ENCODE measurements at places on chromosomes 2 and 18. TPM values are rescaled to one million over a fixed set of nuclear protein-coding genes. Genes with fewer than 3 reads are reported as not detected.
A peak's percentile ranks its signal among the peaks of the same experiment; 100 is the strongest.

Gene MSTN
- total RNA-seq, result not detected

DNA sequence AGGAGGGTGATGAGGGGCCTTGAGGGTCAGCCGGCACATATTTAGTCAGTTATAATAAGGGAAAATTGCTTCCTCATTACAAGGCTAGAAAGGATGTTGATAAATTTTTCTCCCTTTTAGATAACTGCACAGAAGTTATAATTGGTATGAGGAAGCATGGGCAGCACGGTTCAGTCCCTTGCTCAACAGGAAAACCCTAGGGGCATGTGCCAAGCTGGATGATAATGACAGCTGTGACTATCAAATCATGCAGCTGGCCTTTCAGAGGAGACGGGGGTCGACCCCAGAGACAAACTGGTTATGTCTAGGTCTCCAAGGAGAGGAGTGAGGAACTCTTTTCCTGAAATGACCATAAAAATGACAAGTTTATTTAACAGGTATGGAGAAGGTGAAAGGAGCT is 448.1 kb upstream of the VRK2 start:
- DNase-seq, result no peak

- DNase-seq, result peak; percentile 97
Measured at GRCh38 chr2:43221763-43222474, 4.5 kb downstream of the ZFP36L2 start.

DNA sequence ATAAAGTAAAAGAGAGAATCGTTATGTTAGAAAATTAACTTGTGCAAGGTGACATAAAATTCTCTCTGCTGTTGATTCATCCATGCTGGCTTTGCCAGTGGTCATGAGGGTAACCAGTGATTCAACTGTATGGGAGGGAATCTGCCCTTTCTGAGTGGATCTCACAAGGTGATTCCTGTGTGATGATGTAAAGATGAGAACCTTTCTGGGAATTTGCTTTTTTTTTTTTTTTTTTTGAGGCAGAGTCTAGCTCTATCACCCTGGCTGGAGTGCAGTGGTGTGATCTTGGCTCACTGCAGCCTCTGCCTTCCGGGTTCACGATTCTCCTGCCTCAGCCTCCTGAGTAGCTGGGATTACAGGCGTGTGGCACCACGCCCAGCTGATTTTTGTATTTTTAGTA is 23.3 kb downstream of the RAB31 start:
- DNase-seq, result peak; percentile 90

DNA sequence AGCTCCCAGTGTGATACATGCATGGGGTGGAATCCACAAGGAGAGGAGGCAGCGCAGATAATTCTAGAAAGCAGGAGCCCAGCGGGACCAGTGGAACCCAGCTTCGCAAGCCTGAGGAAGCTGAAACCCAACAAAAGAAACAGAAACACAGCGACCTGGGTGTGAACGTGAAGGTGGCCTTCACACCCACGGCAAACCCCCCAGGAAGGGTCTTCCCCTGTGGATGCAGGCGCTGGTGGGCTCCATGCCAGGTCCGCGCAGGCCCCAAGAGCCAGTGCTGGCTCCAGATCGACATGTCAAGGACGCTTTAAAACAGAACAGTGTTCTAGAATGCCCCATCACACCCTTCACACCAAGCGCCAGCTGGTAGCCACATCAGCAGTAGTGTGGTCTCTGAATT is 22.1 kb downstream of the KIF1A start:
- DNase-seq, result peak; percentile 54

DNA sequence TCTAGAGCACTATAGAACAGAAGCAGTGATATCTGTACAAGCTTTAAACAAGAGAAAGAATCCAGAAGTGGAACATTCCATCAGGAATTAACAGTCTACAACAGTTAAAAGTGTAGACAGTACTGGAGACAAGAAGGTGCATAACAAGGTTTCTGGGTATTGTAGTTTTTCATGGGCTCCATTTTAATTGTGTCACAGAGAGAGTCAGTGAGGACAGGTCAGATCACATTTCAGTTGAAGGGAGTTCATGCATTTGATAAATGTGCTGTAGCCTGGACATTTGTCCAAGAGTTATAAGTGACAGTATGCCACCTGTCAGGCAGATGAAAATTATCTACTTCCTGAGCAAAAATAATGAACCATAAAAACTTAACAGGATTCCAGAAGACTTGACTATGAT is 328.6 kb downstream of the CNTNAP5 start:
- DNase-seq, result no peak

- no peak for DNase-seq
Measured at GRCh38 chr18:78998371-78999071, 18.9 kb downstream of the SALL3 start.

- DNase-seq, result no peak
Measured at GRCh38 chr2:237431837-237432236, 17.9 kb upstream of the COL6A3 start.

- no peak for DNase-seq
Measured at GRCh38 chr2:109214651-109215371, 85.8 kb downstream of the SH3RF3 start.

Gene PHLPP1
- 6.9 TPM for total RNA-seq

DNA sequence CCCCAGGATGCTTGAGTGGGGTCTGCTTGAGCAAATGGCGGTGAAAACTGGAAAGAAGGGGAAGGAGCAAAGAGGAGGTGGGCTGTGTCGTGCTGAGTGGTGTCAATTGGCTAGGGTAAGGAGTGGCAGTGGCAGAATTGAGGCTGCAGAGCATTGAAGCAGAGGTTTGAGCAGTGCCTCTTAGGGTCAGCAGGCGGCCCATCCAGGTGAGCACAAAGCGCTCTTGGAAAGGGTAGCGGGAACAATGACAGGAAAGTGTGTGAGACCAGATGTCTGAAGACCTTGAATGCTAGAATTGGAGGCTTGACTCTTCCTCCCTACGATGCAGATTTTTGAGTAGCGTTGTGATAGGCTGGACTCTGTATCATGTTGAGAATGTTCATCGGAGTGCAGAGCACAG is 39.3 kb upstream of the IL1R1 start:
- DNase-seq, result no peak

DNA sequence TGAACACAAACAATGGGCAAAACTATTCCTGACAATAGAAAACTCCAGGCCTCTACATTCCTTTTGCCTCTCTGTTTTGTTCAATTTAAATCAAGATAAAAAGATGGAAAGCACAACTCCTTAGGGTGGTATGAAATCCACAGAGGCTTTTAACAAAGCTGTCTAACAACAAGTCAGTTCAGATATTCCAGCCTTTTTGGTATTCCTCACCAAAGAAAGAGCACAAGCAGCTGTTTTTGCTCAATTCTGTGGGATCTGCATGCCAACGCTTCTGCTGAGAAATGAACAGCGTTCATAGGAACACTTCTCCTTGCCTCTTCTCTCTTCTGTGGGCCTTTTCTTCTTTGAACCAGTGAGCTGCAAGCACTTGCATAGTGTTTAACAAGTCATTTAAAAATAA is 411.6 kb upstream of the TCF4 start:
- DNase-seq, result peak; percentile 1

Gene RGPD3
- total RNA-seq, result 0.59 TPM

Gene C18orf32
- total RNA-seq, result 16.6 TPM

Gene PRLH
- not detected for total RNA-seq

DNA sequence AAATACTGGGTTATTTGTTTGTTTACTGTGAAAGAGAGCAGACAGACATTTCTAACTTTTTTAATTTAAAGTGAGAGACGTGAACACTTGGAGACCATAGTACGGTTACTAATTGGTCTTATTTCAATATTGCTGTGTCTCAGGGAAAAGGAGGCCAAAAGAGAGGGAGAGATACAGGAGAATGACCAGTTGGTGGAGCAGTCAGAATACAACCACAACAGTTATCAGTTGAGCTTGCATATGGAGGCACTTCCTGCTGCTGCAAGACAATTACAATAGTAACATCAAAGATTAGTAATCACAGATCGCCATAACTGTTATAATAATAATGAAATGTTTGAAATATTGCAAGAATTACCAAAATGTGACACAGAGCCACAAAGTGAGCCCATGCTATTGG is 58.2 kb downstream of the TWSG1 start:
- DNase-seq, result no peak

GRCh38 chr2:55168221-55169154 is 63.6 kb downstream of the CLHC1 start:
- DNase-seq, result peak; percentile 54

Gene GPR39
- 3.6 TPM for total RNA-seq

GRCh38 chr2:37143974-37144373 is 12.8 kb downstream of the EIF2AK2 start:
- no peak for DNase-seq

- DNase-seq, result no peak
Measured at GRCh38 chr2:235157746-235158482, 206.1 kb downstream of the SH3BP4 start.

DNA sequence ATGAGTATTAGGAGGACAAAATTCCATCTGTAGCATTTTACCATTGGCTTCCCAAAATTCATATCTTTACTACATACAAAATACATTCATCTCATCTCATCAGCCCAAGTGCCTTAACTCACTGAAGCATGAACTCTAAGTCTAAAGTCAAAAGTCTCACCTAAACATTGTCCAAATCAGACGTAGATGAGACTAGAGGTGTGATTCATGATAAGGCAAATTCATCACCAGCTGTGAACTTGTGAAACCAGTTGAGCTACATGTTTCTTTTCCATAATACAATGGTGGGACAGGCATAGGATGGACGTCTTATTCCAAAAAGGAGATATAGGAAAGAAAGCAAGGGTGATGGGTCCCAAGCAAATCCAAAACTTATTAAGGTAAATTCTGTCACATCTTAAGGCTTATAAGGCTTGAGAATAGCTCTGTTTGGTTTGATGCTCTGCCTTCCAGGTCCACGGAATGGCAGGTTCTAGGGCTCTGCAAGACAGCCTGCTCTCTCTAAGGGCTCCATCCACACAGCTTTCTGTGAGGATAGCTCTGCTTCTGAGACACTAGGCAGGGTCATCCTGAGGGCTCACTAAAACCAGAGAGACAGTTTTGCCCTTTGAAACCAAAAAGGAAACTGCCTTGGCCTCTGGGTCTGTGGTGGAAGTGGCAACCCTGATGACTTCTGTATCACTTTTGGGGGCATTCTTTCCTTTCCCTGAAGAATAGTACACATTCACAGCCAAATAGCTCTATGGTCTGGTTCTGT is 9.6 kb downstream of the IFIH1 start:
- no peak for DNase-seq

DNA sequence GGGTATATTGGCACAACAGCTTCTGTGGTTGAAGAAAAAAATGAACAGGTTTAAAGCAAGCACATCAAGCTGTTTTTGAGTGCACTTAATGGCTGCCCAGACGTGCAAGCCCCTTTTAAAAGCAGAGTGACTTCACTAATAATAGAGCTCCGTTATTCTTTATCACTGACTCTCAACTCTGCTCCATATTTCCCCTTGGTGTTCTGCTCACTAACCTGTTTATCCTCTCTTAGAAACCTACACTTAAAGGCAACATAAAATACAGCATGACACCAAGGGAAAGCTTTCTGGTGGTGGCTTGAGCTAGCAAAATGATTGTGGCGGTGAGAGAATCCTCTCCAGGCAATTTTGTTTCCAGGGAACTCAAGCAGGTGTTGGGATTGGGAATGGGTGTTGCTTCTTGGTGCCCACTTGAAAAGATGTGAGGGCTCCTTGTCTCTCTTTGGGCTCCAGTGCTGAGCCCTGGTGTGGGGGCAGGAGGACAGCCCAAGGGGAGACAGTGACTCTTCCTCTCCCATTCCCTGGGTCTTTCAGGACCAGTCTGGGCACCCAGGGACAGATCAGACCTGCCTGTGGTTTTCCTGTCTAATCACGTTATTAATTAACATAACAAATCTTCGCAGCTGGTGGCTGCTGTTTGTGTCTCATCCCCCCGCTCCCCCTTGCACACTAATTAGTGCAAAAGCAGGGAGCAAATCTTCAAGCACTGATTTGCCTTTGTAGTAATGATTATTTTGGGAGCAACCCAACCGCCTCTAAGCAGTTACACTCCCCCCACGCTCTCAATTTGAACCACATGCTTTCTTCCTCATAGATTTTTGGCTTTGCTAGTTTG is 289.4 kb upstream of the CXCR4 start:
- DNase-seq, result peak; percentile 3

- peak; percentile 82 for DNase-seq
Measured at GRCh38 chr2:51695531-51695930, 663.6 kb upstream of the NRXN1 start.

Gene KIDINS220
- 134 TPM for total RNA-seq

Gene SKA1
- 2.9 TPM for total RNA-seq

Gene CNDP1
- not detected for total RNA-seq

GRCh38 chr2:101151146-101151858 is at the start of gene TBC1D8:
TSS of gene TBC1D8 (minus strand) at chr2:101151382. CDS start at chr2:101151253, 129 bp downstream.
- peak; percentile 97 for DNase-seq

Gene GNLY
- not detected for total RNA-seq

DNA sequence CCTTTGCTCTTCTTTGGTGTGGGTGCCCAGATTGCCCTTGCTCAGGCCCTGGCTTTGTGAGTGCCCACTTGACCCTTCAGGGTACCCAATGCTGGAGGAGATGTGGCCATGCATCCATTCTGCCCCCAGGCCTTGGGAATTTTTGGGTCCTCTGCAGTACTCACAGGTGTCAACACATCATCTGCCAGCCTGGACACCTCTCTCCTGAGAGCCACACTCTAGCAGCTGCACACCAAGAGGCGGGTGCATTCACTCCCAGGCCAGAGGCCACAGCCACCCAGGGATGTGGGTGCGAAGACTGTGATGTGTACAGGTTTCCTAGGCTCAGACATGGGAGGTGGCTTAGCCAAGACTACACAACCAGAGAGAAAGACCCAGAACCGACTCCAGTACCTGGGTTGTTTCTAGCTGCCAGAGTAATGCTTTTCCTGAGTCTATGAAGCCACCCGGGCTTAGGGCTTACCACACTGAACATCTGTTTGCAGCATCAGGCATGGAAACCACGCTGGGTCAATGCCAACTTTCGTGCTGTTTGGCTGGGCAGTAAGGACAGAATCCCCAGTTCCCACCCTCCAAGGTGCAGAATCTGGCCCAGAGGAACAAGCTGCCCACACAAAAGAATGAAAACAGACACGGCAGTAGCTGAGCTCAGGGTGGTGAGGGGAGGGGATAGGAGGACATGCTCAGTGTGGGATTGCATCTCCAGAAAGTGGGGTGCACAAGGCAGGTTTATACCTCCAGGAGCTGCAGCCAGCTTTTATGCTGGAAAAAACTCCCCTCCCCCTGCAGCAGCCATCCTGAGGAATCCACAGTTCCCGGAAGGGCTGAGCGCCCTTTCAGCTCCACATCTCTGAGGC is 40.1 kb downstream of the KCNF1 start:
- DNase-seq, result no peak

Gene TMEM198
- 1.1 TPM for total RNA-seq

Gene PLEK
- 0.36 TPM for total RNA-seq

GRCh38 chr2:177748360-177748759 is 324.2 kb downstream of the PDE11A start:
- no peak for DNase-seq

GRCh38 chr18:74266161-74266560 is 25.6 kb downstream of the CYB5A start:
- DNase-seq, result no peak

DNA sequence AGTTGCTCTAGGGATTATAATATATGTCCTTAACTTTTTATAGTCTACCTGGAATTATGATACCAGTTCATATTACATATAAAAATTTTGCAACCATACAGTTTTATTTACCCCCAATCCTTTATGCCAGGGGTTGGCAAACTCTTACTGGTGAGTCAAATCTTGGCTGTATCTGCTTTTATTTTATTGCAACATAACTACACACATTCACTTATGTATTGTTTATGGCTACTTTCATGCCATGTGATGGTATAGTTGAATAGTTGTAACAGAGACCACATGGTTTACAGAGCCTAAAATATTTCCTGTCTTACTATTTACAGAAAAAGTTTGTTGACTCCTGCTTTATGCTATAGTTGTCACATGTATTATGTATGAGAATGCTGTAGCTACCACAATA is 25.8 kb upstream of the DLX2 start:
- DNase-seq, result no peak

Measured in osteoblast (primary cell).